ENCODE measurements at places on chromosomes 12 and 14.

DNA sequence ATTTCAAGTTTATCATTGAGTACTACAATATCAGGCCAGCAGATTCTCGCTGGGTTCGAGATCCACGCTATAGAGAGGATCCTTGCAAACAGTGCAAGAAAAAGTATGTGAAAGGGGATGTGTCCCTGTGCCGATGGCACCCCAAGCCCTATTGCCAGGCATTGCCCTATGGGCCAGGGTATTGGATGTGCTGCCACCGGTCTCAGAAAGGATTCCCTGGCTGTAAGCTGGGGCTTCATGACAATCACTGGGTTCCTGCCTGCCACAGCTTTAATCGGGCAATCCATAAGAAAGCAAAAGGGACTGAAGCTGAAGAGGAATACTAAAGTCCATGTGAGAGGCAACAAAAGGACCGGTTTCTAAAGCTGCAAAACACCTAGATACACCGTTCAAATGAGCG, 59.4 kb downstream of the ATG14 start:
- no peak for DNase-seq

GRCh38 chr14:101665478-101666078, 95.9 kb upstream of the PPP2R5C start:
- DNase-seq = peak; percentile 22

DNA sequence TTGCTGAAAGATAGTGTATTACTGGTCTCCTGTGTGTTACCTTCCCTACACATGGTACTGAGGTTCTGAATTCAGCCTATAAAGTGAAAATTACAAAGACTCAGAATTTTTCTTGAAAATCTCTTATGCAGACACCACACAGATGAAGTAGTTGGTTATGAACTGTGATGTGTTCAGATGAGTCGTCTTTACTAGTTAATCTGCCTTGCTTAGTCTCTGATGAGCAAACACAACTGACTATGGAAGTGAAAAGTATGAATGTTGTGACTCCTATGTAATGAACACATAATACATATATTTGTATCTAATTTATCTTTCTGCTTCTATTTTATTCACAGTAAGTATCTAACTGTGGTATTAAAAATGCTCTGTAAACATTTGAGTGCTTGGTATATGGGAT, 4.7 kb downstream of the MTERF2 start:
- DNase-seq = no peak

DNA sequence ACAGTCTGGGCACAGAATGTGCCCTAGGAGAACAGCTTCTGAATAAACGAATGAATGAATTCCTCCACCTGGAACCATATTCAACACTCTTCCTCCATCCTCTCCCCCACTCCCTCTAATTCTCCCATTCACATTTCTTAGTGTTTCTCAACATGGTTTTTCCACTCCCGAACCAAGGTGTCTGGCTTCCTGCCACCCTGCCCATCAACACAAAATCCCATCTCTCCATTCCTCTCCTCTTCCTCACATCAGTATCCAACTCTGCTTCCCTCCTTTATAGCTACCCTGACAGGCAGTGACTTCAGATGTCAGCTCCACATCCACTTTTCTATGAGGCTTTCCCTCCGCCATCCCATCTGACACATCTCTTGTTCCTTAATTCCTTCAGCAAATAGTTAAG, 2.9 kb downstream of the TNFRSF1A start:
- no peak for DNase-seq

- no peak for DNase-seq
Observed at GRCh38 chr12:25524366-25524765, 28.7 kb downstream of the LMNTD1 start.

Measured in NT2/D1 (cell line).